ENCODE measurements at places on chromosomes 3 and 15.

DNA sequence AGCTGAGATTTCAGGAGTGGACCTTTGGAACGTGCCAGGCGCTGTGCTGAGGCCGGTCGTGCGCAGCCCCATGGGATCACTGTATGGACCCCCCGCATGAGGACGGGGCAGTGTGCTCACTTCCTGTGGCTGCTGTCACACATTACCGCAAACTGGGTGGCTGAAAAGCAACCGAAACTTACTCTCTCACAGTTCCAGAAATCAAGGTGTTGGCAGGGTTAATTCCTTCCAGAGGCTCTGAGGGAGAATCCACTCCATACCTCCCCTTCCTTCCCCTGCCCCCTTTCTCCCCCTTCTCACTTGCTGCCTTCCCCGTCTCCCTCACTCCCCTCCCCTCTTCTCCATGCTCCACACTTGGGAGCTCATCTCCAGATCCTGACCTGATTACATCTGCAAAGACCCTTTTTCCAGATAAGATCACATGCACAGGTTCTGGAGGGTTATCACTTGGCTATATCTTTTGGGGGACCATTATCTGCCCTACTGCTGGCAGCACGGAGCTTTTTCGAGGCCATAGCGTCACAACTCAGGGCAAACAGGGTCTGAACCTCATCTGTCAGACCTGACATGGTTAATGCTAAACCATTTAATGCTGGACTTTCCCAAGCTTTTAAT lies 41.2 kb downstream of the KLF13 start:
- no peak for DNase-seq

GRCh38 chr3:185789891-185790830 lies 34.7 kb downstream of the IGF2BP2 start:
- DNase-seq, result no peak

DNA sequence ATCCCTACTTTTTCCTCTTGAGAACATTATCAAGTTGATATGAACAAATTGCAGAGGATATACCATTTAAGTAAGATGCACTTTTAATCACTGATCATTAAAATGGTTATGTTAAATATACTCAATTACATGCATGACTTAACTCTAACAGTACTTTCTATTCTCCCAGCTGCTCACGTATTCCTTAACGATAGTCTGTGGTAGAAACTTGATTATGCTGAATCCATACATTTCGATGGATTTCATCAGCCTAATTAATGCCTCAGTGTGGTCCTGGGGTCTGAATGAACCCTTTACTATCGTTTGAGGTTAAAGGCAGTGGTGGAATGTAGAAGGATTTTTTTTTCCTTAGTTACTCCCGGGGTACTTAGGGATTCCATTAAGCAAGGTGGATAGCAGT lies 18.6 kb downstream of the SOX2 start:
- no peak for DNase-seq

DNA sequence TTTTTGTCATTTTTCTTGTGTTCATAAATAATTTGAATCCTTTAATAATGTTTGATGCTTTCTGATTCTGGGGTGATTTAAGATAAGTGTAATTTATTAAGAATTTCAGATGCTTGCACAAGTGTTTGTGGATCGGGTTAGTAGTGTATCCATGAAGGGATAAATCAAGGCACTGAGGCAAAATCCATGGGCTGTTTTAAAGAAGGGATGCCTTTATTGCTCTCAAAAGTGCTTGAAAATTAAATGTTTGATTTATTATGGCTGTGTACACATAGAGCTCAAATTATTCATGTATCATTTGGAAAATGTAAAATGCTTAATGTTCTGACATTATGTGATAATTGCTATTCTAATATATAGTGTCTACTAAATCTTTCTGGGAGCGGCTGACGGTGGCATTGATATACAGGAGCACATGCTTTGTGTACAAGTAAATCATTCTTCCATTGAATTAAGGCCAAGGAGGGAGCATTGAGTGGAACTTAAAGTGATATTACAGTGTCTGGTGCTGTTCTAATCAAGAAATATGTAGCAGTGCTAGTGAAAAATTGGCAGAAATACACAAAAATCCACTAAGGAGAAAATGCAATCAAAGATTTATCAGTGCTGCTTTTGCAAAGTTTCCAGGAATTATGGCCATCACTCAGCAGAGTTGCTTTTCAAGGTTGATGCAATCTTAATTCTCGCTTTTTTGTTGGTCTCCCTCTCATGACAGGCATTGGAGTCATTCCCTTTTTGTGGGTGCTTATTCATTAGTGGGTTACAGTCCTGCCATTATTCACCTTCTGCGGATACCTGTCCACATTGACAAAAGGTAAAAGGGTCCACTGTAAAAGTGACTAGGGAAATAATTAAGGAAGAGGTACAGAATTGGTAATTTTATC lies 181.6 kb downstream of the MFSD1 start:
- DNase-seq, result no peak

- no peak for DNase-seq
These were observed 80.2 kb downstream of the FMN1 start for GRCh38 chr15:33114374-33114717.

DNA sequence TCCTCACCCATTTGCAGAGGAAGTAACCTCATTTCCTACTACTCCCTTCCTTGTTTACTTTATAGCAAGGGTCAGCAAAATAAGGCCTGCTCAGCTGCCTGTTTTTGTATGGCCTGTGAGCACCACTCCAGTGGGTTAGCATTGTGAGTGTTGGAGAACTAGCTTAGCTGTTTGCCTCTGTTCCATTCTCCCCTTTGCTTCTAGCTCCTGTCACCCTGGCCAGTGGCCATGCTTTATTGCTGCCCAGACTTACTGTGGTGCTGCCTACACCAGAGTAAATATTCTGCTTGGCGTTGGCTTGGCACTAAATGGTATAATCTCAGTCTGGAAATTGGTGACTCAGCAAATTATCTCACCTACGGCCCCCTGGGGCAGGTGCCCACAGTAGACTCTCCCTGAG lies 8.8 kb downstream of the PDCD6IP start:
- no peak for DNase-seq

GRCh38 chr3:188449421-188449820 lies 295.5 kb downstream of the LPP start:
- no peak for DNase-seq

- DNase-seq, result no peak
These were observed 124.3 kb upstream of the RGMA start for GRCh38 chr15:93213281-93213680.

DNA sequence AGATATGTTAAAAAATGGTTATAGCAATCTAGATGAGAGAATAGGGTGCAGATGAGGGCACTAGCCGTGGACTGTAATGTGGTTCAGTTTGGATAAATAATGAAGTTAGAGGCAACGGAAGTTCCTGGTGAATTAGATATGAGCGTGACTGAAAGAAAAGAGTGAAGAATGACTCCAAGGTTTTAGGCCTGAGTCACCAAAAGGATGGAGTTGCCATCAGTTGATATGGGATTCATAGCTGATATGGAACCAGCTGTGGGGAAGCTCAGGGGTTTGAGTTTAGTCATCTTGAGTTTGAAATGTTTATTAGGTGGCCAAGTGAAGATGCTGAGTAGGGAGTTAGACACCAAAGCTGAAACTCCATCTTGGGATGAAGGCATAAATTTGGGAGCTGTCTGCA lies 66.2 kb downstream of the SSR3 start:
- DNase-seq, result no peak

DNA sequence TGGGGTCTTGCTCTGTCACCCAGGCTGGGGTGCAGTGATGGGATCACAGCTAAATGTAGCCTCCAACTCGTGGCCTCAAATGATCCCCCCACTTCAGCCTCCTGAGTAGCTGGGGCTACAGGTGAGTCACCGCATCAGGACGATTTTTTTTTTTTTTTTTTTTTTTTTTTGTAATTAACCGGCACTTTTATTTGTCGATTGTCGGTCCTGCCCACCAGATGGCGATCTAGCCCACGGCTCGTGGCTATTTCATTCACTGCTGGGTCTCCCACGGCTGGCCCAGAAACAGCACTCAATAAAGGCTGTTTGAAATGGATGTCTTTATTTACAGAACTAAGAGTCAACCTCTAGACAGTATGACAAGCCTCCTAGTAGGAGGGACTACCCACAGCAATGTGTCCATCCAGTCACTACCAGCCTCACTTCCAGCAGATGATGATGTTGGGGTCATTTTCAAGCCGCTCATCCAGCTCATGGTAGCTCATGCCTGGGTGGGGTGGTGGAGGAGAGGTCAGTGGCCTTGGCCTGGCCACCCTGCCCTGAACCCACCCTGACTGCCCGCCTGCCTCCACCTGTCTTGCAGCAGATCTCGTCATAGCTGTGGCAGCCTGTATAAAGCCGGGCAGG lies 1.8 kb upstream of the ZMYND10 start:
- no peak for DNase-seq

DNA sequence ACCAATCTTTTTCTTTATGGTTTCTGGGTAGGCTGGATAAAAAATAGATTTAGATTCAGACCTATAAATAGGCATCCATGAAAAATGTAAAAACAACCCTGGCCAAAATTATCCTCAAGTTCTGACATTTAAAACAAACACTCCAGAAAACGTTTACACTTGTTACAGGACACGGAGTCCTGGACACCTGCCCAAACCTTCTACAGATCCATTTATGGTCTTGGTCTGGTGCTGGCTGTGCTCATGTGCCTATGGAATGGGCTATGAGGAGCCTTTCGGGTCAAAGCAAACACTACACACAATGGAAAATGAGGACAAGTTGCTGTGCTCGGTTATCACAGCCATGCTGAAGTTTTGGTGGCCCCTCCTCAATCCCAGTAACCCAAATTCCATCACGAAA lies 108.1 kb downstream of the PDZRN3 start:
- no peak for DNase-seq

DNA sequence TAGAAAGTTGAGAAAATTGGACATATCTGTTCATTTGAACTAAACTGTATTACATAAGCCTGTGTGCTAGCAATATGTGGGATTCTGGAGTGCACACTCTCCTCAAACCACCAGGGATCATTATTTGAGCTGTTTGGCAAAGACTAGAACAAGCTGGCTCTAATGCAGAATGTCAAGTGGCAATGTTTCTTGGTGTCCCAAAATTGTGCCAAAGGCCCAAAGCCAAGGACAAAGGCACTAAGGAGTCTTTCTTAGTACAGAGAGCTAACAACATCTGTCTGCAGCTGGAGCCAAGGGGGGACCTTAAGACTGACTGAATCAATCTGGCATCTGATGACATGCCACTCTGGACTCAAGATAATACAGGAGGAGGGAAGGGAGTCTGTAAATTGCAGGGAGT lies 76.7 kb upstream of the STRIT1 start:
- DNase-seq, result no peak

DNA sequence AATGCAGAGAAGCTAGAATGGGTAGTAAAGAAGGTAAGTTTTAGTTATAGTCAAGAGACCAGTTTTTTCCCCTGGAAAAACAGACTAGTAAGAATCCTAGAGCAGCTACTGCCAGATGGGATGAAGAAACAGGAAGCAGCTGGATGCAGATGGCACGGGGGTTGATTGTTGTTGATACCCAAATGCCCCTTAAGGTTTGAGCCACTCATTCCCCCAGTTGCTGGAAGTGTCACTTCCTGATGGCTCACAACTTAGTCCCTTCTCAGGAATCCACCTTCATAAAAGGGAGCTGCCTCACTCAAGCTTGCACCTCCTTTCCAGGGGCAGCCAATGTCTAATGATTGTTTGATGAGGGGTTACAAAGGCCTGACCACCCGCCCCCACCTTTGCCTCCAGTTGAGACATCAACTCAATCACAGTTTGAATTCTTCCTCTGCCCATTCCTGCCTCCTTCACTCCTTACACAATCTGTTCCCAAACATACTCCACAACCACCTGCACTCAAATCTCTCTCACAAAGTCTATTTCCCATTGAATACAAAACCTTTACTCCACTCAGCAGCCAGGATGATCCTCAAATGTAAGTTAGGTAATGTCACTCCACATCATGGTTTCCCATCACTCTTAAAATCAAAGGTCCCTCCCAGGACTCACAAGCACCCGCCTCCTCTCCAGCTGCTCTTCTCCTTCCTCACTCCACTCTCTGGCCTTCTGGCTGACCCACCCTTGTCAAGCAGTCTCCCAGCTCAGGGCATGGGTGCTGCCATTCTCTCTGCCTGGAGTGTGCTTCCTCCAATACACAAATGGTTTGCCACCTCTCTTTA lies 450.1 kb upstream of the THBS1 start:
- DNase-seq, result no peak

GRCh38 chr3:147191795-147192385 lies 214.5 kb downstream of the ZIC4 start:
- DNase-seq, result peak; percentile 29

- no peak for DNase-seq
These were observed 23.7 kb downstream of the PRKCD start for GRCh38 chr3:53184701-53185100.

- DNase-seq, result no peak
These were observed 904.8 kb downstream of the NAALADL2 start for GRCh38 chr3:175763948-175764347.

- DNase-seq, result no peak
These were observed 38.0 kb upstream of the XCR1 start for GRCh38 chr3:46065294-46065705.

DNA sequence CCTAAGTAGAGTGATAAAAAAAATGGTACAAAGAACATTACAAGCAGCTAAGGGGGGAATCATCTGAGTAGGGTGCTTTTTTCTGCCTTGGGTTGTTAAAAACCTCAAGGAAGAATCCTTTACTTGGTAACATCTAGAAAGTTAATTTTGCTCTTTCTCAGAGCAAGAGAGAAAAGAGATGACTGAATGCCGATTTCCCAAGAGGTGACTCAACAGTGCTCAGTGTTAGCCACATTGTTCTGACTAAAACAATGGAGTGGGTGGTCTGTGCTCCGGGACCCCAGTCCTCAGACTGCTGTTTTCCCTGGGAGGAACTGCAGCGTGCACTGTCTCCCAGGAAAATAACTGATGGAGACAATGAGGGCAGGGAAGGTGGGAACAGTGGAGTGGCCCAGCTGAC lies 41.1 kb upstream of the RASGRP1 start:
- DNase-seq, result no peak

GRCh38 chr3:155791190-155791589 lies 14.9 kb downstream of the C3orf33 start:
- DNase-seq, result peak; percentile 7

GRCh38 chr15:35505141-35505540 lies 40.8 kb downstream of the DPH6 start:
- DNase-seq, result no peak

- no peak for DNase-seq
These were observed 42.5 kb downstream of the CHCHD4 start for GRCh38 chr3:14082108-14082657.

- DNase-seq, result no peak
These were observed 363.5 kb downstream of the FOXP1 start for GRCh38 chr3:71219744-71220638.

DNA sequence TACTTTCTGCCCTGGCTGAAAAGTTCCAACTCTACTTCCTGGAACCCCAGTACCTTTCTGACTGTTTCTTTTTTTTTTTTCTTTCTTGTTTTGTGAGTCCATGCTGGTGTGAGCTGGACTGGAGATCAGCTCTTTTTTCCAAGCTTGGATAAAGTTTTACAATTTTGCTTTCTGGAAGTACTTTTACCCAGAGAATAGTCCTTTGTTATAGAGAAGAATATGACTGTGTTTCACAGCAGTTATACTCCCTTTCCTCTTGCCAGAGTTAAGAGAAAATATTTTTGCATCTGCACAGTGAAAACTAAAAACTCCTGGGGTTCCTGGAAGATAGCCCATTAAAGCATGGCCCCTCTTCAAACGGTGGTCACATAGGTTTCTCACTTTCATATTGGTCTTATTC lies 1100.6 kb downstream of the OTOL1 start:
- DNase-seq, result no peak

- DNase-seq, result no peak
These were observed 280.6 kb upstream of the ZNF717 start for GRCh38 chr3:76065964-76066363.

All from skeletal muscle cell (primary cell).